Activated T-cell treated with anti-CD3 and anti-CD28 coated beads for 4 hours (primary cell): ENCODE measurements at places on chromosomes 5 and 9.

GRCh38 chr9:8365029-8365428 is 565.5 kb upstream of the DMAC1 start:
- DNase-seq: no peak

GRCh38 chr9:134198791-134199190 is 34.4 kb upstream of the RNU6ATAC start:
- DNase-seq: no peak

DNA sequence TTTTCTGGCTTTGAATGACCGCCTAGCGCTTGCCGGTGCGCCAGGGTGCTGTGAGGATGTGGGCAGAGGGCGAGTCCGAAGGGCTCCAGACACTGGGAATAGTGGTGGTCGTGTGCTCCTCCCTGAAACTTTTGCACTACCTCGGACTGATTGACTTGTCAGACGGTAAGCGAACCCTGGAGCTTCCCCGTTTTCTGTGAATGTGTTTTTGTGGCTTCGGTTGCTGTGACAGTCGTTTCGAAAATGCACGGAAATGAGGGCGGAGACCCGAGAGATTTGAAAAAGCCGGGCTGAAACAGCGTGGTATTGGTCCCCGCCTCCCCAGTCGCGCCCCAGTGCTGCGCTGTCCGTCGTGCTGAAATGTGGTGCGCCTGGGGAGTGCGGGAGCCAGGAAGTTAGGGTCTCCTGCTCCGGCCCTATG is 102.5 kb upstream of the GABRP start:
- DNase-seq: no peak

GRCh38 chr5:28403846-28404245 is 1365.5 kb upstream of the CDH9 start:
- no peak for DNase-seq

GRCh38 chr5:5716665-5717064 is 294.2 kb downstream of the ICE1 start:
- no peak for DNase-seq

GRCh38 chr5:23825196-23825595 is 317.8 kb downstream of the PRDM9 start:
- no peak for DNase-seq

GRCh38 chr9:86471171-86471815 is 117.1 kb upstream of the TUT7 start:
- no peak for DNase-seq

DNA sequence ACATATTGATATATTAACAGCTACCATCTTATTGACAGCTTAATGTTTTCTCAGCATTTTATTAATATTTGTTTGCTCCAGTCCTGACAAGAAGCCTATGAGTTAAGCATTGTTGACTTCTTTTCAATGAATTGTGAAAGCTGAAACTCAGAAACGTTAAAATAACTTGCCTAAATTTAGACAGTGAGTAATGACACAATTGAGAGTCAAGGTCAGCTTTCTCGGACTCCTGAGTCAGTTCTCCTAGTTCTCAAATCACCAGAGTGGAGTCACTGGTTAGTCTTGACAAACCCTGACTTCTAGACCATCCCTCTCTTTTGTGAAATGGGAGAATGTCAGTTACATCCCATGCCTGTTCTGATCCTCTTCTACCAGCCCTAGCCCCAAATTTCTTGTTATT is 222.7 kb upstream of the ACO1 start:
- no peak for DNase-seq

GRCh38 chr9:134684375-134684723 is 42.7 kb downstream of the COL5A1 start:
- DNase-seq: no peak
